ENCODE measurements at places on chromosomes 12 and 14.

DNA sequence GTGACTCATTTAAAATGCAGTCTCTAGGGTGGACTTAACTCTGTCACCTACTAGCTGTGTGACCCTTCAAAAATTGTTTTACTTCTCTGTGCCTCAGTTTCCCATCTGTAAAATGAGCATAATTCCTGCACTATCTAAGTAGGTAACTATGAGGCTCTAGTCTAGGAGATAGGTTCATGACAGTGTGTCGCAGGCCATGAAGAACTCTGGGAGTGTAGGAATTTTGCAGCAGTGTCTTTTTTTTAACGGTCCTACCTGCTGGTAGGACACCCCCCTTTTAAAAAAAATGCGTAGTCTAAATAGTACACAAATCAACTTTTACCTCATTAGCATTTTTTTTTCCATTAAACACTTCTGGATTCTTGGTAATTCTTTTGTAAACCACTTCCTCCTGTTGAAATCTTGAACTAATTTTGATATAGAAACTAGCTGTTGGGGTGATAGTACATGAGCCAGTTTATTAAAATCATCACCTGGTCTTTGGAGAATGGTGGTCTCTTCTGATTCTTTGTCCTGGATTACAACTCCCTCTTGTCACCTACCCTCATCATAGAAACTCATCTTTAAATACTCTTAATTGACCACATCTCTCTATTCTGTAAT lies 86.0 kb upstream of the SLC38A2 start:
- DNase-seq: no peak

GRCh38 chr12:24600551-24600950 lies 348.4 kb downstream of the BCAT1 start:
- DNase-seq: no peak

GRCh38 chr14:36507847-36508417 lies 12.1 kb downstream of the NKX2-1 start:
- no peak for DNase-seq

- DNase-seq: no peak
Observed at GRCh38 chr12:5587711-5588121, 155.8 kb downstream of the NTF3 start.

GRCh38 chr12:131836714-131837397 lies 8.7 kb downstream of the MMP17 start:
- no peak for DNase-seq

DNA sequence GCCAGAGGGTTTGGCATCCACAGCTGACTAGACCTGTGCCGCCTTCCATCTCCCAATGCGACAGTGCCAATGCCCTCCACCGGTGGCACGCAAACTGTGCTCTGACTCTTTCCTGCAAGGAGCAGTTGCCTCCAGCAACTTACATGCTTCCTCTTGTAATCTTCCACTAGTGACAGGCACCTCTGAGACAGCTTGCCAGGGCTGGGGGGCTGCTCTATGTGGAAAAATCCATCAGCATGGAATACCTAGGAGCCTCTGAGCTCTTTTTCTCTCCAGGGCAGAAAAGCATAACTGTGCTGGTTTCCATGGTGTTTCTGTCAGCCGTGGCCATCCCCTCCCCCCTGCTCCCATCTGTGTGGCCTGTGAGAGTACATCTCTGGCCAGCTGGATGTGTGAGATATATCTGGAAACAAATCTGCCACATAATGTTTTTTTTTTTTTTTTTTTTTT lies 110.6 kb downstream of the MYRFL start:
- no peak for DNase-seq

GRCh38 chr12:3173008-3173553 lies 95.9 kb downstream of the TSPAN9 start:
- no peak for DNase-seq

DNA sequence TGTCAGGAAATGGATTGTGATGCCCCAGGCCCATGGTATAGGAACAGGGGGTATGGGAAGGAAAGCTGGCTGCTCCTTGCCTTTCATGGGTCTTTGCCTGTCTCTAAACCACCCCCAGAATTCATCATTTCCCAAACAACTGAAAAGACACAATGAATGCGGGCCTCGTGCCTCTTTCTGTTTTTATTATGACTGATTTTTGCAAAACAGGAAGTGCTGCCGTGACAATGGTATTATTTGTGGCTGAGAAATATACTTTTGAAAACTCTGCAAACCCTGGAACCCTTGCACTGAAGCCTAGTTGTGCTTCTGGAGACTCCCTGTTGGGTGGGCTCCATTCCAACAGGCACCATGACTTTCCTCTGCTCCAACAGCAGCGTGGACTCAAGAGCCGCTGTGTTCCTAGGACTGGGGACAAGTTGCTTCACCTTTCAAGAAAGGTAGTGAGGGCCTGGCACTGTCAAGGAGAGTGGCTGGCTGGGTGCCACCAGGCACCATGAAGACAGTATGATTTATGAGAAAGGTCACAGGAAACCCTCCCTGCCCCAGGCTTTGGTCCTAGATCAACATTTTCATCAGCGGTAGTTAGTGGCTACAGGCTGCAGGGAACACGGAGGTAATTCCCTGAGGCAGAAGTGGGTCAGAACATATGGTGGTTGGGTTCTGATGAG lies 4.8 kb upstream of the DGLUCY start:
- no peak for DNase-seq

- DNase-seq: no peak
Observed at GRCh38 chr12:11758087-11758486, 108.6 kb downstream of the ETV6 start.

GRCh38 chr12:93886533-93887511 lies 209.6 kb downstream of the CRADD start:
- DNase-seq: no peak

DNA sequence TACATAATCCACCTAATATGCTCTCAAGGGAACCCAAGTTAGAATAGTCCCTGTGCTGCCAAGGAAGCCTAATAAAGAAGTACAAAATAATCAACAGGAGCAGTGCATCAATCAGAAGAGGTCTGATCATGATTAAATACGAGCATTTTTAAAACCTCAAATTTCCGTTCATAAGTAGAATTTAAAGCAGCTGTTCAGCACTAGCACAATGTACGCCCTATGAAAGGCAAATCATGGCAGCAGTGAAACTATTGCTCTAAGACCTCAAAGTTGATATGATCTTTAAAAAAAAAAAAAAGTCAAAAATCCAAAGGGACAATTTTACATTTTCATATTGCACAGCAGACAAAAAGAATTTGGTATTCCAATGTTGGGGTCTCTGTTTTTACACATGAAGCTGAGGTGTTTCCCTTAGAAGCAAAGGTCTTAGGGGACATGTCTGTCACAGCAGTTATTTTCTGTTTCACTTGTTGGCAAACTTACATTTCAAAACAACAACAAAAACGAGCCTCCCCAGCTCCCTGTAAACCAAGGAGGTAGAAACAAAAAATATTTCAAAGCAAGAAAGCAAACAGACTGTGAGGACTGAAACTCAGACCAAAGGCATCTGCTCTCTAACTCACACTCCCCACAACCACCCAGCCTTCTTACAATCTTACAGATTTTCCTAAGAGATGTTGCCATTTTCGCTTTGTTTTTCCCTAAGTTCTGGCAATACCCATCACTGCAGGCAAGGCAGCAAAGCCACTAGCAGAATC lies 28.2 kb downstream of the SOX5 start:
- DNase-seq: no peak

- peak; percentile 11 for DNase-seq
Observed at GRCh38 chr14:60654334-60654821, 5.1 kb upstream of the SIX1 start.

DNA sequence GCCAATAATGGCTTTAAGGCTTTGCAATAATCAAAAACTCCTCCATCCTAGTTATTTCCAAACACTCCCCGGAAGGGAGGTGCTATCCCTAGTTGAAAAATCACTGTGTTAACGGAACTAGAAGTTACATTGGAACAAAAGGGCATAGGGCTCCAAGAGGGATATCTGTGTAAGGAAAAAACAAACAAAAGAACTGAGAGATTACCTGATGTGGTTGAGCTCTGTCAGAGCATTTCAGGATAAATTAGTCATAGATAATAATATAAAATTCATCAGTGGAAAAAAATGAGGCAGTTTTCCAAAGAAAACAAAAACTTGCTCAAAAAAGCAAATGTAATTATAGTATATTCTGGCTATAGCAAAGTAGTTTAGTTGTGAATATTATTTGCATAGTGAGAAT lies 27.4 kb upstream of the PAPLN start:
- DNase-seq: no peak

DNA sequence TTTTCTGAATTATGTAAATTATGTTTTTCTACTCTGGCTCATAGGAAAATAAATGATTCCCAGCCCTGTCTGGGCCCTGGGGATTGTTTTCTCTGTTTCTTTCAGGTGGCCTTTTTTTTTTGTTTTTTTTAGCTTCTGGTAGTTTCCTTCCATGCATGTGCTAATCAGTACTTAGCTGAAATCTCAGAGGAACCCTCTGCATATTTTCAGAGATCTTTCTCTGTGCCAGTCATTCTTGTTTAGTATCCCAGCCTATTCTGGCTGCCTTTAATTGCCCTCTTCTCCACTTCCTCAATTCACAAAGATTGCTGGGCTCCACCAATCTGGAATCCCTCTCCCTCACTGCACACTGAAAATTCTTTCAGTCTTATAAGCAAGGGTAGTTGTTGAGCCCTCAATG lies 46.9 kb downstream of the CNOT2 start:
- DNase-seq: no peak

- DNase-seq: peak; percentile 27
Observed at GRCh38 chr14:93135399-93135798, 19.7 kb upstream of the ITPK1 start.

DNA sequence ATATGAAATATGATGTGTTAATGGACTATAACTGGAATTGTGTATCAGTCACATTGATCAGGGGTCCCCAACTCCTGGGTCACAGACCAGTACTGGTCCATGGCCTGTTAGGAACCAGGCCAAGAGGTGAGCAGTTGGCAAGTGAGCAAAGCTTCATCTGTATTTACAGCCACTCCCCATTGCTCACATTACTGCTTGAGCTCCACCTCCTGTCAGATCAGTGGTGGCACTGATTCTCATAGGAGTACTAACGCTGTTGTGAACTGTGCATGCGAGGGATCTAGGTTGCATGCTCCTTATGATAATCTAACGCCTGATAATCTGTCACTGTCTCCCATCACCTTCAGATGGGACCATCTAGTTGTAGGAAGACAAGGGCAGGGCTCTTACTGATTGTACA lies 72.3 kb downstream of the CDK17 start:
- peak; percentile 12 for DNase-seq

DNA sequence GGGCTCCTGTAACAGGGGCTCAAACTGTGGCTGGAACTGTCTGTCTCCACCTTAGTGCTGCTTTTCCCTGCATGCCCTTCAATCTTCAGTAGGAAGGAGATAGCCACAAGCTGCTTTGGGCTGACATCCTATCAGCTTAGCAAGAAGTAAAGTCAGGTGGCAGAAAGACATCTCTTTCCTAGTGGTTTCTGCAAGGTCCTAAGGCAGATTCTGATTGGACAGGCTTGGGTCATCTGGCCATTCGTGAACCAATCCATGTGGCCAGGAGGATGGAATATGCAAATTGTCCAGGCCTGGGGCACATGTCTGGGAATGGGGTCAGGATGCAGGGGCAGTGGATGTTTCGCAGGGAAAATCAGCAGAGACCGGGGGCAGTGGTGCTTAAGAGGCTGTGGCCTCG lies 5.2 kb downstream of the RITA1 start:
- DNase-seq: peak; percentile 72

- no peak for DNase-seq
Observed at GRCh38 chr12:9341260-9341585, 133.0 kb upstream of the PZP start.

DNA sequence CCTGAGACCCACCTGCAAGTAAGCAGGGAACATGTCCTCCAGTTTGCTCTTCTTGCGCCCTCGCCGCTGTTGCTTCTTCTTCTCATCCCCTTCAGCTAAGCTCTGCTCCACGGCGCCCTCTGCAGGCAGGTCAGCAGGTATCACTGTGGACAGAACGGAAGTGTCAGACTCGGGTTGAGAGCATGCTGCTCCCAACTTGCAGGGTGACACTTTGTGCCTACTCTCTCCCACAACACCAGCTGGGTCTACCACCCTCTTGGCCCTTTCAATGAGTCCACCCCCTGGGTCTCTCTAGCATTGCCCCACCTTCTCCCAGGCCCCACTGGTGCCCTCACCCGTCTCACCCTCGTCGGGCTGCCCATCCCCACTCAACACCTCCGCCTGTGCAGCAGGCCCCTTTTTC lies 16.7 kb downstream of the KMT2D start:
- peak; percentile 85 for DNase-seq

DNA sequence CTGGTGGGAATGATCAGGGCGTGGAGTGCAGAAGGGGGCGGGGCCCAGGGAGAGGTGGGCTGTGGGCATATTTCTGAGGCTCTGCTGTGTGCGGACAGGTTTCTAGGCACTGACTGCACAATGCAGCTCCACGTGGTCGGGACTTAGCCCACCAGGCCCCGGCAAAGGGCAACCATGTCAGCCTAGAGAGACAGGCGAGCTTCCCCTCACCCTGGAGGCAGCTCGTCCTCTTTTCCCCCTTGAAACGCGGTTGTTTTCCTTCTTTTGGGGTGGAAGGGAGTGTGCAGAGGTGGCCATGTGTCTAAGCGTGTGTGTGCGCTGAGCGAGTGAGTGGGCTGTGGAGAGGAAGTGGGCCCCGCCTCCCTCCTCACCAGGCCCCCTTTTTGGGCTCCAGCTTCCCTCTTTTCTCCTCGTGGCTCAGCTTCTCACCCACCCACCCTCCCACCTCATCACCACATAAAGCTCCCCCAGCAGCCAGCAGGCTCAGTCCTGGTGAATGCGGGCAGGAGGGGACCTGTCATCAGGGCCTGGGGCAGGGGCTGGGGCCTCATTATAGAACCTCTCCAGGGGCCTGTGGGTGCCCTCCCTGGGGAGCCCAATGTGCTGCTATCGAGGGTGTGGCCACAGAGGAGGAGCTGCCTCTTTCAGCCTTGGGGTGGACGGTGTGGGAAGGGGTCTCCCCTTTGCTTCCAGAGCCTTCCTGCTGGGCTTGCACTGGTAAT lies 22.0 kb downstream of the LRTM2 start:
- DNase-seq: no peak

DNA sequence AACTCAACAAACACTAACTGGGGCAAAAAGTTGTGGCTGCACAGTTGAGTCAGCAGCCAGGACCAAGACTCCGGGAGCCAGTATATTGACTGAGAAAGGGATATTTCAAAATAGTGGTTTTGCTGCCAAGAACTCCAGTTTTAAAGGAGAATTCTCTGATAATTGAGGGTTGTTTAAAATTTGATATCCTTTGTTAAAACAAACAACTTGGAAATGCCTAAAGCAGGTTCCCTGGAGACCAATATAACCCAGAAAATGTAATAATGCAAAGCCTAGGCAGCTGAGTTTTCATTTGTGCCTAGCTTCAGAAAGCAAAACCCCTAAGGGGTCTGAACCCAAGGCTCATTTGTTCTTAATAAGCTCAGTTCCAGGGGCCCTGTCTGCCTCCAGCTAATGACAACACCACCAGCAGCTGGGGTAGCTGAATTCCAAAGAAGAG lies 311.7 kb upstream of the CCDC196 start:
- DNase-seq: no peak
